ENCODE measurements at places on chromosomes 1 and 21.

- peak; percentile 81 for DNase-seq
Observed at GRCh38 chr1:207077470-207078377, 10.9 kb upstream of the C4BPB start.

DNA sequence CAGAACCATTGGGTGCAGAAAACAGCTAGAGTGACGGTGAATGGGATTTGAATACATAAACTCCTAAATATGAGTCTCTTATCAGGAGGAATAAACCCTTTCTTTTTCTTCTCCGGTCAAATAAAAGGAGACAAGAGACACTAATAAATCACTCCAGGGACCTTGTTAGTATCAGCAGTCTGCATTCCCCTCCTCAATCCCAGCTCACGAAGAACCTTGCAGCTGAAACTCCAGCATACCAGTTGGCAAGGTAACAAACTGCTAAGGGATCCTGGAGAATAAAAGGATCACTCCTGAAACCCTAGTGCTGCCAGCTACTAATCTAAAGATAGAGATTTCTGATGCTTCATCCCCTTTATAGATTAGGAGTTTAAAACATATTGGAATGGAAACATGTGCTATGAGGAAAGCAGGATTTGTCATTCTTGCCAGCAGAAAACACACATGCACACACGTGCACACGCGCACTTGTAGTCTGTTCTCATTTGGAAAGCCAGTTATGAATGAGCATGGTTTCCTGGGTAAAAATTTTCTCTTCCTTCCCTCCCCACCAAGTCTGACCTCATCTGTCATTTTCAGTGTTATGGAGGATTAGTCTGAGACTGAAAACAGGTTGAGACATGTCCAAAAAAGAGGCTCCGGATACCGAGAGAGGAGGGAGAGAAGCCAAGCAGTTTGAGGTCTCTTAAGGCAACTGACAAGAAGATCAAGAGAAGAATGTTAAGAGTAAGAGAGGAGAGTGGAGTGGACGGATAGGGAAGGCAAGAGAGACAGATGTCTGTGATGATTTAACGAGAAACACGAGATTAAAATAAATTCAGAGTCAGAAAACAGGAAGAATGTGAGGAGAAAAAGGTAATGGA lies 10.9 kb downstream of the IER5 start:
- DNase-seq = peak; percentile 25

DNA sequence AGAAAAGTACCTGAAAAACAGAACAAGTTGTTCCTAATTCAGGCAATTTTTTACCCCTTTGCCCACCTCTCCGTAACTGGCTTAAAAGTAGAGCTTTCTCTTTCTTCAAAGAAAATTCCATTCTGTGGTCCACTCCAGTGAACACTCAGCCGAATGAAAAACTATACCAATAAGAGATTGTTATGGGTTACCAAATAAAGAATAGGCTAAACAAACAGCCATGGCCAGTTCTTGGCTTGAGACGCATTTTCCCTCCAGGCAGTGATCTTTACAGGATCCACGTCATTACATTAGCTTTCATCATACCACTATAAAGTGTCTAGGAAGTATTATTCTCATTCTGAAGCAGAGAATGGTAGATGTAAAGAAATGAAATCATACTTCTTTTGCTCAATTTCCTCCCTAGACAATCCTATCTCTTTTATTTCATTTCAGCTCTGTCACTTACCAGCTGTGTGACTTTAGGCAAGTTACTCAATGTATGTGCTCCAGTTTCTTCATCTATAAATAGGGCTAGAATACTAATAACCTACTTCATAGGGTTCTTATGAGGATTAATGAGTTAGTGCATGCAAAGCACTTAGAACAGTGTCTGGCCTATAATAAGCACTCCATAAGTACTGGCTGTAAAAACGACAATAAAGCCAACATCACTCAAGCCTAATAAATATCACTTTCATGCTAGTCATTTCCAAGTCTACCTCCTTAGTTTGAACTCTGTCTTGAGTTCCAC lies 26.5 kb upstream of the TRIM45 start:
- no peak for DNase-seq

DNA sequence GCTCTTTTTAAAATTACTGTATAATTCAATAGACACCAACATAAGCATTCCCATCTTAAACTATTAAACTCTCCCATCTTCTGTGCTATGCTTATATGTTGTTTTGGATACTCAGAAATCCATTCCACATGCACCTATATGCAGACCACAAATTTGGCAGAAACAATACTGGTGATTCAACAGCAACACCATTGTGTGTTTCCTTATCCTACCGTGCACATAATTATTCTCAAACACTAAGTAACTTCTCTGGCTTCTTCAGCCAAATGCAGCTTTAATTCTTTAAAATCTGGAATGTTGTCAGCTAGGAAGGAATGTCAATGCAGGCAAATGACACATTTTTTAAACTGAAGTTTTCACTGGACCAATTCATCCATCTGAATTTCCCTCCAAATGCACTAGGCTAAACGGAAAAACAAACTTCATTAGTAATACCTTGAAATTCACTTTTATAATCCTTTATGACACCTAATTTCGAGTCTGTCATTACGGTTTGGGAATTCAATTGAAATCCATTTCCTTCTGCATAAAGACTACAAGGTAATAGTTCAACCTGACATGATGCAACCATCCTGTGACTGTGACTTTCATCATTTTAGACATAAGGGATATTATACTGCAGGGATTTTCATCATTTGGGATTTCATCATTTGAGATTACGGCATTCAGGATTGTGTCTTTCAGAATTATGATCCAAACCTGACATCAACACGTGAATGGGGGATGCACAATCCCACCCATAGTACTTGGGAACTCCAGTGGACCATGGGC lies 308.5 kb downstream of the LTN1 start:
- DNase-seq = no peak

GRCh38 chr1:176222196-176222595 lies 15.1 kb upstream of the COP1 start:
- no peak for DNase-seq

DNA sequence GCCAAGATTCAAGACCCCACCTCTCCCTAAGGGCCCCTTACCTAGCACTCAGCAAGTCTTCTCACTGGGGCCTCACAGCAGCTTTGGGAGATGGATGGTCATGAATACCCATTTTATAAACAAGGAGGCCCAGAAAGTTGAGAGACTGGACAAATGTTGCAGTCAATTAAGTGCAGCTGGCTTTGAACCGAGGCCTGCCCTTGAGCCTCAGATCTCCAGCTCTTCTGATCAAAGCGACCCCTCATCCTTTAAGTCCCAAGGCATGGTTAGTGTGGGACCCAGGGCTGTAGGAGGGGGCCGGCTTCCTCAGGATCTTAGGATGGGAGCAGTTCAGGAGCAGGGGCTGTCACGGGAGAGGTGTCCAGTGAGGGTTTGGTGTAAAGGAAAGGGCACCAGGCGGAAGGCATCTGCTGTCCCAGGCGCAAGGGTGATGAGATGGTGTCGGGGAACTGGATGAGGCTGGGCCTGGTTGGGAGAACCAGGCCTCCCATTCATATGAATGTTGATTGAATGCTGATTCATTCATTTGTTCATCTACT lies 5.1 kb upstream of the MTFR1L start:
- no peak for DNase-seq

- peak; percentile 65 for DNase-seq
Observed at GRCh38 chr1:204600968-204601367, 84.6 kb downstream of the LRRN2 start.

GRCh38 chr21:15752763-15753407 lies 23.1 kb downstream of the USP25 start:
- no peak for DNase-seq

- DNase-seq = no peak
Observed at GRCh38 chr1:241870746-241871430, 22.9 kb downstream of the EXO1 start.

GRCh38 chr1:87170931-87171598 lies 157.6 kb upstream of the LMO4 start:
- no peak for DNase-seq

- DNase-seq = no peak
Observed at GRCh38 chr1:33249422-33249821, 6.9 kb upstream of the ZNF362 start.

DNA sequence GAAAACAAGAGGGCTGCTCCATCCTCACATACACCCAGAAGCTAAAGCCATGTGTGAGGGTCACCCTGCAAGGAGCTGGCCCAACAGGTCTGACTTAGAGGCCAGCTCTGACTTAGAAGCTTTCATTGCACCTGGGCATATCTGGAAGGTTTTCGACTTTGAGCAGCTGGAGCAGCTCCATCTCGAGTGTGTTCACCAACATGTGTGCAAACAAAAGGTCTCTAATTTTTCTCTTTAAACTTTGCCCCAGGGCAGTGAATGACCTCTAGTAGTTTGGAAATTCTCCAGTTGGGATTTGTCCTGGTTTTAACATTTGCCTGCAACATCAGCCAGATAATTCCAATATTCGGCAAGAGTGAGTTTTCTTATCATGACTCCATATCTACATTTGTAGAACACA lies 108.3 kb downstream of the TNR start:
- DNase-seq = no peak

DNA sequence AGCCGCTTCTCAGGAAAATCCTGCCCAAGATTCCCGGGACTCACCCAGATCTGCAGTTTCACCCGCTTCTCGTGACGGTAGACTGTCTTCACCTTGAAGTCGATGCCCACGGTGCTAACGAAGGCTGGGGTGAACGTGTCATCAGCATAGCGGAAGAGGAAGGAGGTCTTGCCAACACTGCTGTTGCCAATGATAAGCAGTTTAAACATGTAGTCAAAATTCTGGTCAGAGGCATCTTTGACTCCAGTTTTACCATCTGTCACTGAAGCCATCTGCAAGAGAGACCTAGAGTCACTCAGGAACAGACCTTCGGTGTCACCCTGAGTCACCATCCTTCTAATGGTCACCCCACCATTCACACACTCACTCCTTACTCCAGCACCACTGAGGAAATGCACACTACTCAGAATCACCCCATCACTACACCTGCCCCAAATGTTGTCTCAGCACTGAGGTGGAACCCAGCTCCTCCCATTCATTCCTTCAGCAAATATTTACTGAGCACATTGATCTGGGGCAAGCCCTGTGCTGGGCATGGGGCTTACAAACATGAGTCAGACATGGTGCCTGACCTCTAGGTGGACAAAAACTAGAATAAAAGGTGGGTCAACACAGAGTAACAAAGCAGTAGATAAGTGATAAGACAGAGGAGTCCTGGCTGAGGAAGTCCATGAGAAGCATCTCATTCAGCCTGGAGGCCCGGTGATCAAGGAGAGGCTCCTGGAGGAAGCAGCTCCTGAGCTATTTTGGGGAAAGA lies 13.5 kb downstream of the RAB3B start:
- no peak for DNase-seq

GRCh38 chr1:58904299-58905125 lies 120.7 kb upstream of the JUN start:
- no peak for DNase-seq

GRCh38 chr1:223227486-223228196 lies 84.6 kb upstream of the TLR5 start:
- DNase-seq = no peak

DNA sequence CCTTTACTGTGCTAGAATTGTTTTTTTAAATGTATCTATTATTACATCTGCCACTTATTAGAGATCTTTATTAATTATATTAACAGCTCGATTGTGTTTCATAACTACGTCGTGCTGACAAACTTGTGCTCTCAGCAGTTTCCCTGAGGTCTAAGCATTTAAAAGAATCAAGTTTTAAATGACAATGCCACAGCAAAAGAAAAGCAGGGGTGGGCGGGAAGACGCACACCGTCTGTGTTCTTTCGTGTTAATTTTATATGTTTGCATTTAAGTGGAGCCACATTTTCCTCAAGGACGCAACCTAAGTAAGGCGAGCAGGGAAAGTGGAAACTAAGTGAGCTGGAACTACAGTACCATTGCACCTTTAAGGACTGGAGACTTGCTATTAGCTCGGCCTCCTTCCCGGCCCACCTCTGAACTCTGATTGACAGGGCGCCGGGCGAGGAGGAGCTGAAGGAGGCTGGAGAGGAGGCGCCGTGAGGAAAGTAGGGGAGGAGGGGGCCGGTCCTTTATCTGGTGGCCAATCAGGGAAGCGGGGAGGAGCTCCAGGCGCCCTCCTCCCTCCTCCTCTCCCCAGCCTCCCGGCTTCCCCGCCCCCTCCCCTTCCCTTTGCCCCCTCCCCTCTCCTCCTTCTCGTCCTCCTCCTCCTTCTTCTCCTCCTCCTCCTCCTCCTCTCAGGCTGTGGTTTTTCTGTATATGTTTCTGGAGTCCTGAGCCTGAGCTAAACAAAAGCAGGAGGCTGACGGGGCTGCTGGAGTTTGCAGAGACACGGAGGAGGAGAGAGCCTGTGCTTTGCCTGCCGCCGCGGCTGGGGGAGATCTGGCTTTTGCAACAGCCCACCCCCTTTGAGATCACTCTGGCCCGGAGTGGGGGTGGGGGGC lies at the start of gene PBX1:
PBX1 (plus strand) TSS at position 724 of the 881 bp plus-strand sequence.
- DNase-seq = peak; percentile 98

GRCh38 chr1:171788696-171789095 lies 7.2 kb downstream of the METTL13 start:
- no peak for DNase-seq

Data from WERI-Rb-1 (cell line).